ENCODE measurements at places on chromosomes 12 and 14. TPM values are rescaled to one million over a fixed set of nuclear protein-coding genes. Genes with fewer than 3 reads are reported as not detected.

STYK1 gene
- not detected for total RNA-seq

DNA sequence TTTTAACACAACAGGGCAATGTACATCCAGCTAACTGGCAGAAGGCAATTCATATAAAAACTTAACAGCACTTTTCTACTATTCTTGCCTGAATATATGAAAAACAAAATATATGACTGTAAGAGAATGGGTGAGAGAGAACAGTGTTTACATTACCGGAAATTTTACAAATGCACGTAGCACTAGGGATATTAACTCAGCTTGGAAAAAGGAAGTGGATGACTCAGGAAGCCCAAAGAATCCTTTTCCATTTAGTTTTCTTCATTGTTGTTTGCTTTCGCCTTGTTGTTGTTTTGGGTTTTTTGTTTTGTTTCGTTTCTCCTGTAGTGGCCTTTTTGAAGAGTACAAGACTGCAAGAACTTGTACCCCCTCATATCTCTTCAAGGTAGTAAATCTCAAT lies 295.5 kb downstream of the EGLN3 start:
- H3K27me3 ChIP-seq = no peaks in the 10 kb centered on the region
- no peaks in the 10 kb centered on the region for H3K4me1 ChIP-seq
- DNase-seq = no peak

- no peaks in the 10 kb centered on the region for H3K4me1 ChIP-seq
- DNase-seq = no peak
- H3K27me3 ChIP-seq = no peaks in the 10 kb centered on the region
These were observed 940.8 kb downstream of the SLC6A15 start for GRCh38 chr12:83971781-83972180.

- H3K4me3 ChIP-seq = no peak overlapping the region
- H3K27me3 ChIP-seq = no peaks in the 10 kb centered on the region
- no peaks in the 10 kb centered on the region for H3K4me1 ChIP-seq
- H3K27ac ChIP-seq = no peak overlapping the region
- no peaks in the 10 kb centered on the region for H3K36me3 ChIP-seq
- DNase-seq = no peak
These were observed 16.0 kb downstream of the CPNE8 start for GRCh38 chr12:38889297-38889815.
